Activated T-cell treated with anti-CD3 and anti-CD28 coated beads for 48 hours (primary cell): ENCODE measurements at places on chromosomes 3 and 15.

- DNase-seq, result no peak
Observed at GRCh38 chr3:10706156-10706739, 109.8 kb upstream of the SLC6A11 start.

GRCh38 chr15:58734859-58735258 is 14.6 kb downstream of the ADAM10 start:
- no peak for DNase-seq

DNA sequence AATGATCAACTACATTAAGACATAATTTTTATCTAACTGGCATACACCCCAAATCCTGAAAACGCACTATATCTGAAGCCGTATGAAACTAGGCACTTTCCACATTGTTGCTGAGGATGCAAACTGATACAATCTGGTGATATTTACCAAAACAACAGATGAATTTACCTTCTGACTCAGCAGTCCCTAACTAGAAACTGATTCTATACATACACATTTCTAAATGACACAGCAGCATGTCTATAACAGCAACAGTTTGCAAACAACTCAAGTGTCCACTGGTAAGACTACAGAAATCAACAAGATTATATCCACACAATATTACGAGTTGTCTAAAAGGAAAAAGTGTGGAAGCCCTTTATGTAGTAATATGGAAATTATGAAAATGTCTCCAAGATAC is 22.9 kb downstream of the SECISBP2L start:
- no peak for DNase-seq

GRCh38 chr3:54776601-54777000 is 151.3 kb downstream of the LRTM1 start:
- DNase-seq, result no peak

DNA sequence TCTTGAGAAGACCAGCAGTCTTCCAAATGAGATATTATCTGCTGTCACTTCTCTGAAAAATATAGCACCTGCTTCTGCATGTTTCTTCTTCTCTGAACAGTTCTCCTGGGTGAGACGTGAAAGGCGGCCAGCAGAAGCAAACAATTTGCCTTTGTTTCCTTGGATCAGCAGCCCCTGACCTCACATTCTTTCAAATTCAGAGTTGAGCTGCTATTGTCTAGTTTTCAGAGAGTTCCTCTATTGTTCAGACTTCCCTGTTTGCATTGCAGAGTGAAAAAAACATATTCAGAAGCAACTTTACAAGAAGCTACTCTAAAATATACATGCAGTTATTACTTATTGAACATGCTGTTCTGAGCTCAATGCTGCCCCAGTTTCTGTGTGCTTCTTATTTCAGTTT is 653.6 kb downstream of the NAALADL2 start:
- no peak for DNase-seq

GRCh38 chr3:124282751-124283651 is 291.1 kb upstream of the ROPN1 start:
- no peak for DNase-seq
